ENCODE measurements at places on chromosomes 6 and 20.
A peak's percentile ranks its signal among the peaks of the same experiment; 100 is the strongest.

- DNase-seq = no peak
These were observed 22.3 kb upstream of the BMP7 start for GRCh38 chr20:57288651-57289277.

GRCh38 chr6:51788121-51788520, 299.3 kb downstream of the PKHD1 start:
- no peak for DNase-seq

- no peak for DNase-seq
These were observed 97.9 kb downstream of the LRRC1 start for GRCh38 chr6:53892707-53893106.

DNA sequence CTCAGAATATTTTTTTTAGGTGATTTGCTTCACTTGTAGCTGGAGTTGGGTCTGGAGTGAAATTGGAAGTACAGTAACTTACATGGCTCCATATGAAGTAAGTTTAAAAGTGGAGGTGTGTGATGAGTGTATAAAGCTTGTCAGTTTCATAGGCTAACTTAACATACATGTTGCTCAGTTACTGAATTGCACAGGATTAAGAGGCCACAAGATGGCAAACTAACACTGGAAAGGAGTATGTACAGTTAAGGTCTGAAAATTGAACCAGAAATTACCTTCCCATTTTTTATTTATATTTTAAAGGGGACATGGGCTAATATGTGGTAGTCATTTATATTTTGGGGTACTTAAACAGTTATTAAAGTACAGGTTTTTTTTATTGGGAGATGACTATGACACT, 45.3 kb upstream of the SMIM8 start:
- no peak for DNase-seq

DNA sequence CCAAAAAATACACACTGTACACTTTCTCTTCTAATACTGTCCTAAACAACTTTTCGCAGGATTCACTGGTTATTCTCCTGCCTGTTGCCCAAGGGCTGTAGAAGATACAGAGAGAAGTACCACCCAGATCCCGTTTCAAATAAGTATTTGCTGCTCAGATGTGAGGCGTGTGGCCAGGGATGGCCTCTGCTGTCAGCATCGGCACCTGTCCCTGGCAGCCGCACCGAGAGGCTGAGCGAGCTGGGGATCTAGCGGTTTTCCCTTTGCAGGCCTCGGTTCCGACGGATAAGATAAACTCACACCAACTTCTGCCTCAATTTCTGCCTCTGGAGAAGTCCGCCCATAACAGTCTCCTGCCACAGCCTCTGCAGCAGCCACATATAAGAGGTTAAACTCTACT, 685.2 kb upstream of the AGPAT4 start:
- DNase-seq = no peak

- DNase-seq = no peak
These were observed 10.9 kb downstream of the SPAG4 start for GRCh38 chr20:35626386-35627001.

- no peak for DNase-seq
These were observed 944.7 kb downstream of the PHF3 start for GRCh38 chr6:64580346-64580745.

DNA sequence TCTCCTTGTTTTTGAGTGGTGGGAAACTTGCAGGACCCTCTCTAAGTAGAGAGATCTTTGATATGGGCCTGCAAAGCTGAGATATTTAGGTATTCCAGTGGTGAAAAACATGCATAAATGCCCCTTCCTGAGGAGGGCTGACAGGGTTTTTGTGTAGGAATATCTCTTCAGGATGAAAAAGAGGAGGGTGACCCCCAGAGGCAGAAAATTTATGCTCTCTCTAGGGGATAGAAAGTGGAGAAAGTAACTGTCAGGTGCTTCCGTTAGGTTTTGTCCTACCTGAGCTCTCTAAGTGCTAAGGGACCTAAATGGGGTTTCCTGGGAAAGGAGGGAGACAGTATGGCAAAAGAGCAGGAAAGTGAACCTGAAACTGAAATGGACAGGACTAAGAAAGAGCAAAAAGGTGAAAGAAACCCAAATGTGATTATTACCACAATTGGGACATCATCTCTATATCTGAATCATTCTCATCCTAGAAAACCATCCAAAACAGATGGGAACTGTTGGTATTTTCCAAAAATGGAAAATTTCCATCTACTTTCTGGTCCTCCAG, 2.0 kb downstream of the COL19A1 start:
- no peak for DNase-seq

- no peak for DNase-seq
These were observed 34.5 kb downstream of the HCRTR2 start for GRCh38 chr6:55208478-55209458.

GRCh38 chr6:41047306-41047705, 5.0 kb downstream of the TSPO2 start:
- no peak for DNase-seq

DNA sequence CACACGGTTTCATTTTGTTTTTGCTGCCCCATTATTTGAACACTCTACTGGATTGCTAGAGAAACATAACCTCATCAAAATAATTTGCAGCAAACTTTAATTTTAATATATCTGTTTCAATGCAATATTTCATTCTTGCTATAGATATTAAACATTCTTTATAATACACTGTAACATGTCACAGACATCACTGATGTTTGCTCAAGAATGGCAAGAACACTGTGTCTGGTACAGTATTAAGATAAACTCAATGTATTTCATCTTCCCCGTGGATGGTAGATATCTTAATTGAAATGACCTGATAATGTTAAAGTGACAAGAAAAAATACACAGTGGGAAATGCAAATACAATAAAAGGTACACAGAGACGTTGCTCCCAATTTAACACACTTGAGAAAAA, 86.0 kb downstream of the PTCHD4 start:
- DNase-seq = no peak

DNA sequence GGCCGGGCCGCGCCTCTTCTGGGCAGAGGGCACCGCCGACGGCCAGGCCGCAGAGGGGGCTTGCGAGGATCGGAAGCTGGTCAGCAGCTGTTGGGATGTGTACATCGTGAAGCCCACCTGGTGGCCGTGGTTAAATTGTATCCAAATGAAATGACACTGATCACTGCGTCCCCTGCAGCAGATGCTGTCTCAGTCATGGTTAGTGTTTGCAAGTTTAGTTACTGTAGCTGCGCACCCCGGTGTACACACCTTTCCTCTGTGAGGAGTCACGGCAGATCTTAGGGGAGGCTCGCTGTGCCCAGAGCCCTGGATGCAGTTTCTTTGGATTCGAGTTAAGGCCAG, 653 bp downstream of the NAA20 start:
- DNase-seq = peak; percentile 11

- no peak for DNase-seq
These were observed 1081.7 kb downstream of the KIF16B start for GRCh38 chr20:15491575-15491974.

DNA sequence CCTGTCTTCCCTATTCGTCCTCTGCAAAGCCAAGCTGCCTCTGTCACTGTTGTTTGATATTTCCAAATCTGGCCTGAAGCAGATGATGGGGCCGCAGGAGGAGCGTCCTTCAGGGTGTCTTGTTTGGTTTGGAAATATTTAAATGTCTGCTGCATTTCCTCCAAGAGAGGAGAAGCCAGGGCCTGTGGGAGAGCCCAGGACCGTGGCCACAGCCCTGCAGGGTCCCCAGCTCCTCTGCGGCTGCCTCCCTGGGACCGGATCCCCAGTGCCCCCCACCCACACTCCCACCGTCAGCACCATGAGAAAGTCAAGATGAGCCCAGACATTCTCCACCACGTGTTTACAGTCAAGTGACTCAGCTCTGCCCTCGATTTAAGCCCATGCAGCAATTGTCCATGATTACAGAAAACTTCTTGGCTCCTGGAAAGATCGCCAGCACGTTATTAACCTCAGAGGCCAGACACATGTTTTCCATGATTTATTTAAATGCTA, 18.2 kb downstream of the FOXF2 start:
- no peak for DNase-seq

DNA sequence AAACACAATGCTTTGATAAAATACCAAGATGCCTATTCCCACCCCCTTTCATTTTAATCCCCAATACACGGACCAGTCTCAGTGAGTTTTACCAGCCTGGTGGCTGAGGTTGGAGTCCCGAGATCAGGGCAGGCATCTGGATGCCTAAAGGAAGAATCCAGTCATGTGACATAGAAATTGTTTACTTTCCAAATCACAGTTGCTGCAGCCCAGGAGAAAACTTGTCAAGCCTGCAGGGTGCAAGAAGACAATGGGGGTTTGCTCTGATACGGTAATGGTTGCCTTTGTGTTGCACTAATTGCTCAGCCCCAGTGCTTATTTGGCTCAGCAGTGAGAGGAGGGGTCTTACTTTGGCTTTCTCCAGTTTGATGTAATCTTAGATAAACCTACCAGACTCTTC, 308.5 kb upstream of the POU3F2 start:
- no peak for DNase-seq

- DNase-seq = peak; percentile 20
These were observed 195.0 kb upstream of the CEP162 start for GRCh38 chr6:84422380-84422968.

DNA sequence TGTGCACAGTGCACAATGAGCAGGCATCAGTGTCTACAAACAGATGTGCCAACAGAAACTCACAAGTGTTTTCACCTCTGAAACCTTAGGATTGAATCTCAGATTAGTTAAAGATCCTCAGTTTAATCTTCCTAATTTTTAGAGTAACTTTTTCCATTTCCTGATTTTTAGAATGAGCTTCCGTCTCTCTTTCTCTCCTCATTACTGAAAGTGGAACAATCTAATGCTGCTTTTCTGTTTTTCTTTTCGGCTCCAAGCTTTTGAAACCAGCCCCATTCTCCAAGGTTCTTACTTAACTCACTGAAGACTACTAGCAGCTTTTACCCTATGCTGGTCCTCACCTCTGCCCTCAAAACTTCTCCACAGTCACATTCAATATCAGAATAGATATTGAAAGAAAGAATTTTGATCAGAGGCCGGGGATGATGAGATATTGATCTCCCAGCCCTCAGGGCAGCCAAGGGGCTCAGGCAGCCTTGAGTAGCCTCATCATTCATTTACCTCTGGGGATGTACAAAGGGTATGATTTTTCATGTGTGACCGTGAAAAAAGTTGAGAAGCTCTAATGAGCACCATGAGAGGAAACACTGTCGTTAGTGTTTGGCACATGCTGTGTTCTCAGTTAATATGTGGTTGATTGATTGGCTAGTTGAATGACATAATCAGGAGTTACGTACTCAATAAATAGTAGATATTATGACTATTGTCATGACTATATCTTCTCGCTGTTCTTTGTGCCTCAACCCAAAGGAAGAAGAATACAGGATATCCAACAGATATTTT, 11.9 kb upstream of the STK38 start:
- DNase-seq = no peak

- no peak for DNase-seq
These were observed 46.3 kb downstream of the NINL start for GRCh38 chr20:25538838-25539665.

DNA sequence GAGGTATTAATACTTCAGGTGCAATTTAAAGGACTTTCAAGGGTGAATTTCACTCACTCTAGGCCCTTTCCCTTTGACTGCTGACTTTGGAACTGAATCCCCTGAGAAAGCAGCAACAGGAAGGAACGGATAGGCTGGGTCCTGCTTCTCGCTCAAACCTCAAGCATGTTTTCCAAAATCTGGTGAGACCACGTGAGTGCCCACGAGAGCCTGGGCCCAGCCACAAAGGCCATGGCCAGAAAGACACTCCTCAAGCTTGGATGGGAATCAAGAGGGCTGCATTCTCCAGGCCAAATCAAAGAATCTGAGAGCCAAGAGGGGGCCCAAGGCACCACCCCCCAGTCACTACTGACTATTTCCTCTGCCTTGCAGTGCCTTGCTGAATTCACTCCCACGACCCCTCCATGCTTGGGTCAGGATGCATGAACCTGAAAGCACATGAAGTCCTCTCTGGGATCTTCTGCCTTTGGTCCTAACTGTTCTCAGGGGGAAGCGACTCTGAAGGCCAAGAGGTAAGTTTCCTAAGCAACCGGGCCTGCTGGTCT, 146.1 kb downstream of the NFATC2 start:
- no peak for DNase-seq

GRCh38 chr20:33570743-33571142, 80.8 kb downstream of the CBFA2T2 start:
- no peak for DNase-seq

GRCh38 chr6:136784910-136785746, 7.1 kb downstream of the MAP3K5 start:
- peak; percentile 36 for DNase-seq

- DNase-seq = no peak
These were observed 49.7 kb upstream of the ARMH2 start for GRCh38 chr6:24848461-24848860.

All from activated naive CD8-positive, alpha-beta T cell treated with anti-CD3 and anti-CD28 coated beads, Interleukin-2, amount 50 U/mL, for 24 hours (primary cell).